Subcutaneous preadipocyte (primary cell): ENCODE measurements at places on chromosomes 5 and 9. TPM values are rescaled to one million over a fixed set of nuclear protein-coding genes. Genes with fewer than 3 reads are reported as not detected.

Gene GPR151
- not detected in 2 replicates for total RNA-seq

Gene FAXDC2
- total RNA-seq = 3.1 and 7.3 TPM in 2 replicates

Gene ADAMTSL1
- total RNA-seq = 134 and 166 TPM in 2 replicates

Gene WDR38
- total RNA-seq = not detected in 2 replicates

Gene TAF1L
- total RNA-seq = not detected in 2 replicates

Gene SLC6A7
- not detected in 2 replicates for total RNA-seq

Gene LMAN2
- 263 and 352 TPM in 2 replicates for total RNA-seq

Gene APC
- 46.3 and 58.5 TPM in 2 replicates for total RNA-seq

Gene GCNT4
- total RNA-seq = 0.37 and 0.39 TPM in 2 replicates

Gene ENTPD2
- total RNA-seq = not detected in 2 replicates

Gene EDIL3
- total RNA-seq = 0.37 and 0.59 TPM in 2 replicates

Gene OBP2B
- not detected in 2 replicates for total RNA-seq

Gene KCNV2
- not detected in 2 replicates for total RNA-seq

Gene LCN15
- total RNA-seq = not detected in 2 replicates

Gene GFRA3
- total RNA-seq = under 0.01 TPM in 1 of 2 replicates, not detected in the other

Gene PTPRD
- total RNA-seq = 7.2 and 18.4 TPM in 2 replicates

Gene NPR3
- 10.8 and 21.3 TPM in 2 replicates for total RNA-seq

Gene SLC46A2
- not detected in 2 replicates for total RNA-seq

Gene PHYHD1
- 3.3 and 11.4 TPM in 2 replicates for total RNA-seq

Gene GPX8
- 74.2 and 85.6 TPM in 2 replicates for total RNA-seq

Gene PCDH12
- 1.2 and 1.5 TPM in 2 replicates for total RNA-seq

Gene TRIP13
- 29.8 and 51.0 TPM in 2 replicates for total RNA-seq
